ENCODE measurements at places on chromosomes 12 and 14. TPM values are rescaled to one million over a fixed set of nuclear protein-coding genes. Genes with fewer than 3 reads are reported as not detected.

The CLEC4D gene
- total RNA-seq: not detected

The C12orf75 gene
- 1.8 TPM for total RNA-seq

The FOXN4 gene
- not detected for total RNA-seq

The RIPK3 gene
- total RNA-seq: 3.5 TPM

The SERPINA10 gene
- total RNA-seq: not detected

The OVCH1 gene
- 0.07 TPM for total RNA-seq

The EMP1 gene
- total RNA-seq: 76.8 TPM

The AMN gene
- not detected for total RNA-seq

The AKAP6 gene
- total RNA-seq: 172 TPM

The AMDHD1 gene
- 0.35 TPM for total RNA-seq

The CPNE6 gene
- not detected for total RNA-seq

The ZNF219 gene
- 57.0 TPM for total RNA-seq

The LAG3 gene
- 0.37 TPM for total RNA-seq

All from left ventricle myocardium superior (tissue), 1 donor.